Lung (tissue), 17 donors: ENCODE measurements at places on chromosomes 13 and 19. TPM values are rescaled to one million over a fixed set of nuclear protein-coding genes. Genes with fewer than 3 reads are reported as not detected.
A peak's percentile ranks its signal among the peaks of the same experiment; 100 is the strongest.

Gene OVOL3
- not detected for total RNA-seq

GRCh38 chr19:41220811-41221210, 1.8 kb downstream of the AXL start:
- peak overlapping the region; percentile 35 for H3K27ac ChIP-seq
- H3K27me3 ChIP-seq, result no peaks in the 10 kb centered on the region
- peaks cover 26% of the 10 kb centered on the region for H3K4me1 ChIP-seq
- DNase-seq, result no peak

DNA sequence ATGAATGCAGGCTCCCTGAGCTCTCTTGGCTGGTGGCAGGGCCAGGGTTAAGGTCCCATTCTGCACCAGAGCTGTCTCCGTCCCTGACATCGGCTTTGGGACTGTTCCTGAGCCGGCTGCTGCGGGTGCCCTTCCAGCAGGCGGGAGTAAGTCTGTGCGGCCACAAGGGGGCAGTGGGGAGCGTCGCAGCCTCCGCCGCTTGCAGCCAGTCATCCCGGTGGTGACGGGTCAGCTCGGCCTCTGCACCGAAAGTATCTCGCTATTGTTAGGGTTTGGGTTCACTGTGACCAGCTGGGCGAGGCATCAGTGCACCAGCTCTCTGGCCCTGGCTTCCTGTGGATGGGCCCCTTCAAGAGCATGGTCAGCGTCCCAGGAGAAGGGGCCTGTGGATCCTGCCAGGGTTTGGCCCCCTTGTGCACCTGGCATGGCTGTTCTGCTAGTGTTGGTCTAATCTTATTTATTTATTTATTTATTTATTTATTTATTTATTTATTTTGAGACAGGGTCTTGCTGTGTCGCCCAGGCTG, 15.1 kb downstream of the NDUFB7 start:
- H3K4me3 ChIP-seq, result no peak overlapping the region
- peaks cover 3% of the 10 kb centered on the region for H3K36me3 ChIP-seq
- peak overlapping the region; percentile 25 for H3K27ac ChIP-seq
- peaks cover 5% of the 10 kb centered on the region for H3K4me1 ChIP-seq
- no peaks in the 10 kb centered on the region for H3K27me3 ChIP-seq

DNA sequence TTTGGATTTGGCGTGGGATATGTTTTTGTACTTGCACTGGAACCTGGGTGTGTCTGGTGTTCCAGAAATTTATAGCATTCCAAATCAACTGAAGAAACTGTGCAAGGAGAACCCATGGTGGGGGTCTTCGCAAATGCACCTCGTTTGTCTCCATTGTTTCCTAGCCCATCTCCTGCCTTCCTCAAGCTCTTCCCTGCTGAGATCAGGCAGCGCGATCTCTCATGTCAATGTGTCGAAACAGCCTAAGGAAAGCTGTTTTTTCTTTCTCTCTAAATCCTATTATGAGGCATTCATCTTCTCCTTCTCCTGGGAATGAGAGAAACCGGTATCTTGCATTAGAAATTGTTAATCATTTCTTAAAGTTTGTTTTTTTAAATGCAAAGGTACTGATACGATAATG, 131.0 kb downstream of the KLF5 start:
- no peak for DNase-seq
- no peak overlapping the region for H3K4me3 ChIP-seq
- no peaks in the 10 kb centered on the region for H3K4me1 ChIP-seq
- H3K27ac ChIP-seq, result no peak overlapping the region
